ENCODE measurements at places on chromosomes 1 and 21.

GRCh38 chr21:45382697-45382997, 22.3 kb upstream of the COL18A1 start:
- DNase-seq: peak; percentile 16

GRCh38 chr1:14338509-14338908, 260.0 kb upstream of the KAZN start:
- no peak for DNase-seq

GRCh38 chr1:213883618-213884017, 104.2 kb upstream of the PROX1 start:
- no peak for DNase-seq

GRCh38 chr1:187854457-187854856, 1025.7 kb downstream of the PLA2G4A start:
- DNase-seq: no peak

GRCh38 chr1:26122988-26123973, 11.7 kb downstream of the PDIK1L start:
- DNase-seq: no peak

DNA sequence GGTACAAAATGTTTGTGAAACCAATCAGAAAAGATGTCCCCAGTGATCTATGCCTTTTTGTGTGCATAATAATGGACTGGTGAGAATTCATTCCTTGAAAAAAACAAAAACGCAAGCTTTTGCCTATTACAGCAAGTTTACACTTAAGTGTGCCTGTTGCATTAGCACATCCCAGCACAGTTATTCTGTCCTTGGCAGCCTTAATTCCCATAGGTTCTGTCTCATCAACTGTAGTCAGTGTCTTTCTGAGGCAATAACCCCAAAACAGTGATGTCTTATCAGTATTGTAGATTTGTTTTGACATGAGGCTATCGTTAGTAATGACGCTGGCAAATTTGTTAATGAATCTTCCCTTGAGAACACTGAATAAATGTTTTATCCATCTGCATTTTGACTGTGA, 109.9 kb upstream of the KCTD3 start:
- DNase-seq: no peak

- DNase-seq: peak; percentile 87
Measured at GRCh38 chr1:15848929-15849774, 1.6 kb downstream of the SPEN start.

DNA sequence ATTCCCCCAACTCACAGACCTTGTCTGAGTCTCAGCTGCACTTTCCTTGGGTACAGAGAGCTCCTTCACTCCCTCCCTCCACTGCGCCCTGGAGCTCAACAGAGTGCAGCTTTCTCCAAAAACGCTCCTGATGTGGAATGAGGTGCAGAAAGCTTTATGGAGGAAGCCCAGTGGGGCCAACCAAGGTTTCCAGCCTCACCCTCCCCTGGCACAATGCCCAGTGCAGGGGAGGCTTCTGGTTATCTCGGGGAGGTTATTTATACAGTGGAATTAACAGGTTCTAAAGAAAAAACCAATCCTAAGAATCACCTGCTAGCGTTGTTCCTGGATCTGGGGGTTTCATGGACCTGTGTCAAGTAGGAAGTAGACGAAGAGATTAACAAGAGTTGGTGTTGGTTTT, at the start of gene ITLN1:
TSS of gene ITLN1 (minus strand) at position 139 of the 400 bp plus-strand sequence. CDS start 303 bp downstream, outside the sequence.
- DNase-seq: no peak

- DNase-seq: no peak
Measured at GRCh38 chr1:229139331-229140118, 131.4 kb upstream of the RAB4A start.

DNA sequence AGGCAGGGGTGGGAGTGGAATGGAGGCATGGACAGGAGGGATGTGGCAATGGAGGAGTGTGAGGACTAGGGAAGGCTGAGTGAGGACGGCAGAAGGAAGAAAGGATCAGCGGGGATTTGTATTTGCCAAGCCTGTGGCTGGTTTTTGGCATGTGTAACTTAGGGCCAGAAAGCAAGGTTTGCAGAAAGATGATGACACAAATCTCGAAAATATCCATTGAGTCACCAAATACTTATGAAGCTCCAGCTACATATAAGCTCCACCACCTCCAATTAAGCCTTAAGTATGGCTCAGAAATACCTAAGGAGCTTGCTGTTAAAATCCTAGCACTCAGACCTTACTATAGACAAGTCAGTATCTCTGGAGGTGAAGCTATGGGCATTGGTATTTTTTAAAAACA, 90.1 kb downstream of the OMA1 start:
- no peak for DNase-seq

GRCh38 chr1:5492846-5493245, 499.4 kb downstream of the NPHP4 start:
- DNase-seq: no peak

- DNase-seq: no peak
Measured at GRCh38 chr1:59044535-59045121, 252.3 kb upstream of the FGGY start.

DNA sequence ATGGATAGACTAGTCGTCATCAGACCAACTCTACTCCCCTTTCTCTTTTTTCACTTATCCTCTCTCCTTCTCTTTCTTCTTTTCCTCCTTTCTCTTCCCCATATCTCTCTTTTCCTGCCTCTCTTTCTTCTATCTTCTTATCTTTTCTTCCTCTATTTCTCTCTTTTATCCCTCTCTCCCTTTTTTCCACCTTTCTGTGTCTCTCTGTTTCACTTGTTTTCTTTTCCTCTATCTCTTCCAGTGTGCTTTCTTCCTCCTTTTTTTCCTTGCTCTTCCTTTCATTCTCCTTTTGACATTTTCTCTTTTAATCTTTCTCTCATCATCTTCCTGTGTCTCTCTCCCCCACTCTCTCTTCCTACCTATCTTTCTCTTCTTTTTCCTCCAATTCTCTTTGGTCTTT, 159.0 kb upstream of the PTGFR start:
- no peak for DNase-seq

GRCh38 chr1:165927169-165927568, 99.8 kb downstream of the UCK2 start:
- no peak for DNase-seq

DNA sequence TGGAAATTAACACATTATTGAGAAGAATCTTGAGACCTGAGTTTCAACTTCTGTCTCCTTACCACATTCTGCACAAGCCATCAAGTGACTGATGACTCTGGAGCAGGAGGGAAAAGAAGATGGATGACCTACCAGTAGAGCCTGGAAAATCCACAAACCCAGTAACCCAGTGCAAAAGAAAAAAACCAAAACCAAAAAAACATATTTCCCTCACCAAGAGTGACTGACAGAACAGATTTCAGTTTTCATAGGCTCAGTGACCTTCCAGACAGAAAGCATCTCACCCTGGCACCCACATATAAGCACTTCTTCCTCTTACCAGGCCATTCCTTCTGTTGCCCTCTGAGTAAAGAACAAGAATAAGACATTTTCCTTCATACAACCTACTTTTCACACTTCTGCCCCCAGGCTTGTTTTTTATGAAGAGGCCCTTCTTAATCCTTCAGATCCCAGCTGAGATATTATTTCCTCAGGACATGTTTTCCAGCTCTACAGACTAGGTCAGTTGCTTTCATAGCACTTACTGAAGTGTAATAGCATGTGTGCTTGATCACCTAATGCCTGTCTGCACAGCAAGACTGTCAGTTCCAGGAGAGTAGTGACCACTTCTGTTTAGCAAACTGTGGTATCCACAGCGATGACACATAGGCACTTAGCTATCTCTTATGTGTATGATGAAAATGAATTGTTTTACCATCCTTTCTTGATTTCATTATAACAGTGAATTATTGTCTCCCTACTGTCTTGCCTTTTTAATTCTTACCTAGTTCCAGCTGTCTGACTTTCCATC, 4.0 kb downstream of the TSACC start:
- DNase-seq: no peak

DNA sequence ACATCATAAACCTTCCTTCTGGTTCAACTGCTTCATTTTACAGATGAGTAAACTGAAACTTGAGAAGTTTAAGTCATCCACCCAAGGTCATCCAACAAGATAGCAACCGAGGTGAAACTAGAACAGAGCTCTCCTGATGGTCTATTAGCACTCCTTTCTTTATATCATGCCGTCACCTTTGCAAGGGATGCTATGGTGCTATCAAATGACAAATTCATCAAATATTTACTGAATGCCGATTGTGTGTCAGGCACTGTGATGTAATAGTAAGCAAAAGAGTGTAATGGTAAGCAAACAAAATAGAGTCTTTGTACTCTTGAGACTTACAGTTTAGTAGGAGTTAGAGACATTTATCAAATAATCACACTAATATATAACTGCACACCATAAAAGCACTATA, 14.0 kb upstream of the SGIP1 start:
- DNase-seq: no peak

- DNase-seq: no peak
Measured at GRCh38 chr1:155899683-155900082, 11.5 kb downstream of the RIT1 start.

- peak; percentile 87 for DNase-seq
Measured at GRCh38 chr1:245874942-245875580, 632.0 kb downstream of the SMYD3 start.

DNA sequence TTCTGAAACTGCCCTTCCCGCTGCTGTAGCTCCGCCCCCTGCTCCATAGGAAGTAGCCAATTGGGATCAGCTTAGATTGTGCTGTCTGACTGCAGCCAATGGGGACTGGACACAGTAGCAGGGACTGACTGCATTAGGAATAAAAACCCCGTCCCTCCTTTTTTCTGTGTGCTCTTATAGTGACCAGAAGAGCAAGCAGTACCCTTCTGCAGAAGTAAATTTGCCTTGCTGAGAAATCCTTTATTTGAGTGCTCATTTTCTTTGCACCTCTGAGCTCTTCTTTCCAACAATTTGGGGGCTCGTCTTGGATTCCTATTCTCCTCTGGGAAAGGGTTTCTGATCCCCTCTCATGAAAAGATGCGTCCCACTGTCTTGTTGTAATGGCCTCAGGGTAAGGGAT, 16.2 kb downstream of the OR2L13 start:
- DNase-seq: no peak

GRCh38 chr1:66641891-66642473, 108.0 kb downstream of the SGIP1 start:
- DNase-seq: no peak

GRCh38 chr1:25473653-25474225, 43.0 kb downstream of the MACO1 start:
- DNase-seq: no peak

GRCh38 chr1:118931876-118932275, 56.3 kb downstream of the TBX15 start:
- no peak for DNase-seq

GRCh38 chr21:31732597-31733550, 956 bp upstream of the SCAF4 start:
- DNase-seq: no peak

DNA sequence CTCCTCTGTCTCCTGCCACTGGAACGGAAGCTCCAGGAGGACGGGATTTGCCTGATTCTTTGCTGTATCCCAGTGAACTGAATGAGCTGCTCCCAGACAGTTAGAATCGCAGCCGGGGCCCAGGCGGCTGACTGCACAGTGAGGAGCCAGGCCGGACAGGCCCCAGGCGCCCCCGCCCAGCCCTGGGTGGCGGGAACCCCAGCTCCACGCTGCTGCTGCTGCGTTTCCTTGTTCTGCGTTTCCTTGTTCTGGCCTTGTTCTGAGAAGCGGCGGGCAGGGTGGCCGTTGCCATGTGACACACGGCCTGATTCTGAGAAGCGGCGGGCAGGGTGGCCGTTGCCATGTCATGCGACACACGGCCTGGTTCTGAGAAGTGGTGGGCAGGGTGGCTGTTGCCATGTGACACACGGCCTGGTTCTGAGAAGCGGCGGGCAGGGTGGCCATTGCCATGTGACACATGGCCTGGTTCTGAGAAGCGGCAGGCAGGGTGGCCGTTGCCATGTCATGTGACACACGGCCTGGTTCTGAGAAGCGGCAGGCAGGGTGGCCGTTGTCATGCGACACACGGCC, 56.2 kb downstream of the SLC37A1 start:
- no peak for DNase-seq

GRCh38 chr1:212450331-212450881, 17.7 kb downstream of the NENF start:
- DNase-seq: no peak

DNA sequence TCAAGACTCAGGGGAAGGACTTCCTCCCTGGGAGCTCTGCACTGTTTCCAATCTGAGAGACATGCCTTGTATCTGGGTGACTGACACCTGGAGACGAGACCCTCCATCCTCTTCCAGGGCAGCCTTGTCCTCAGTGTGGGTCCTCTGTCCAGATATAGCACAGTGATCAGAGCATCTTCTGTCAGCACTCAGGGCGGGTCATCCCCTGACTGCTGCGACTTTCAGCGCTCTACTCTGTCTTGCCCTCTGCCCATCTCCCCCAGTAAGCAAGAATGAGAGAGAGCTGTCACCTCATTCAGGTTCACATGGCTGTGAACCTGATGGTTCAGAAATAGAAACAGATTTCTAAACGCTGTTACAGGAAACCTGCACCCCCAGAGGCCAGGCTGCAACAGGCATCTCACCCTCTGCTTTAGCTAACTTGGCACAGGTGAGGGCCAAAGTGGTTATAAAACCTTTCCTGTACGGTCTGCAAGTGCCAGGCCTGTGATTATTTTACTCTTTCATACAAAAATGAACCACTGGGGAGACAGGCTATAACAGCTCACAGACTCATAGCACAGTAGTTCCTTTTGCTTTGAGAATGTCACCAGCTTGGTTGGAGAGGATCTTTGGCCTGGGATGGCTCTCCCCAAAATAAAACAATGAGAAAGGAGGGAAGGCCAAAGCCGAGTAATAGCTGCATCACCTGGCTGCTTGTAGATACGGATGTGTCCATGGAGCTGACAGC, 11.4 kb upstream of the TENT5C start:
- no peak for DNase-seq

- DNase-seq: no peak
Measured at GRCh38 chr1:49424782-49425181, 599.0 kb downstream of the AGBL4 start.

- DNase-seq: no peak
Measured at GRCh38 chr21:29271927-29272333, 26.8 kb upstream of the BACH1 start.

DNA sequence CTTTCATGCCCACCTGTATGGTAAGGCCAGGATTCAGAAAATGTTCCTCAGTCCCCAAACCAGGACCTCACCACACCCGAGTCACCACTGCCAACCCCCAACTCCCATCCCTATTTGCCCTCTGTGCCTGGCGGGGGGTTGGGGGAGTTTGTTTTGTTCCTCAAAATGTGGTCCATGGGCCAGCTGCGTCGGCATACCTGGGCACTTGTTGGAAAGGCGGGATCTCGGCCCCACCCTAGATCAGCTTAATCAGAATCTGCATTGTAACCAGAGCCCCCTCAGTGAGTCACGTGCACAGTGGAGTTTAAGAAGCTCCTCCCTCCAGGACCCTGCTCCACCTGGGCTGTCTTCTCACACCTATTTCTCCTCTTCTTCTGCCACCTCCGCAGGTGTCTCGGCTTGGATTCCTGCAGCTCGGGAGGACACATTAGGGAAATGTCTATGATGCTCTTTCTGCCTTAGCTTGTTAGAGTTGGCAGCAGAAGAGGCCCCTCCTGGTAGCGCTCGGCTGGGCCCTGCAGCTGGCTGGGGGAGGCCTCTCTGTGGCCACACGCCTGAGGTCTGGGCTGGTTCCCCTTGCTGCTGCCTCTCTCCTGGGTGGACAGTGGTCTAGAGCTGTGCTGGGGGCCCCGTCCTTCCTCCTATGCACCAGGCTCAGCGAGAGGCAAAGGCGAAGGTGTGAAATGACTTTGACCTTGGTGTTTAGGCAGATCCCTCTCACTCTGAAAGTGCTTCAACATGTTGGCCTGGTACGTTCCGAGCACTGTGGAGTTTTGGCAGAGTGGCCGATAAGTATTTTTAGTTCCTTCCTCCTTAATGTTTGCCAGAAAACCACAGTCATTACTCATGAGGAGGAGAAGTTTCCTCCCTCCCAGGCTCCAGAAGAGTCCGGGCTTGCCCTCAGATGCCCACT, 41.8 kb upstream of the CAMTA1 start:
- peak; percentile 53 for DNase-seq

- no peak for DNase-seq
Measured at GRCh38 chr1:45995298-45995697, 137.1 kb downstream of the PIK3R3 start.
